Natural killer cell (primary cell): ENCODE measurements at places on chromosomes 4 and X.

- no peak overlapping the region for H3K27ac ChIP-seq
- no peaks in the 10 kb centered on the region for H3K36me3 ChIP-seq
- no peak for DNase-seq
- H3K4me3 ChIP-seq, result no peak overlapping the region
- no peaks in the 10 kb centered on the region for H3K27me3 ChIP-seq
Measured at GRCh38 chr4:126572264-126572663, 1060.5 kb upstream of the INTU start.

- no peaks in the 10 kb centered on the region for H3K36me3 ChIP-seq
- H3K27ac ChIP-seq, result no peak overlapping the region
- no peak overlapping the region for H3K4me3 ChIP-seq
- H3K4me1 ChIP-seq, result no peaks in the 10 kb centered on the region
- DNase-seq, result no peak
Measured at GRCh38 chr4:153409924-153410501, 56.1 kb upstream of the TMEM131L start.

DNA sequence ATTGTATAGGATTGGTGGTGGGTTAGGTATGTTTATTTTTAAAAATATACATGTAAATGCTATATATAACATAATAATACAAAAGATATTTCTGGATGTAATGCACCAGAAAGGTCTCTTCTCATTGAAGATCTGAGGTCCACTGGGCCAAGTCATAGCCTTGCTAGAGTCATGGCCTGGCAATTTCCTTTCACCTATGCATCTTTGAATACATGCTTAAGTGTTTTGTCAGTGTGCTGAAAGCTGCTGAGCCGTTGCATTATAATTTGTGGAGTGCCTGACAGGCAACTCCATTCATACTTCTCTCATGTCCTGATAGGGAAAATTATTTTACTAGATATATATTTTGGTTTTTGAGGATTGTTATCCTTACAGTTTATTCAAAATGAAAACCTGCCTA, 410.2 kb upstream of the CT83 start:
- H3K4me3 ChIP-seq, result no peak overlapping the region
- H3K4me1 ChIP-seq, result no peaks in the 10 kb centered on the region
- H3K27ac ChIP-seq, result no peak overlapping the region
- H3K36me3 ChIP-seq, result no peaks in the 10 kb centered on the region
- H3K27me3 ChIP-seq, result no peaks in the 10 kb centered on the region
- no peak for DNase-seq

- H3K27ac ChIP-seq, result no peak overlapping the region
- no peaks in the 10 kb centered on the region for H3K27me3 ChIP-seq
- no peak for DNase-seq
- no peaks in the 10 kb centered on the region for H3K4me1 ChIP-seq
- H3K4me3 ChIP-seq, result no peak overlapping the region
- H3K36me3 ChIP-seq, result no peaks in the 10 kb centered on the region
Measured at GRCh38 chr4:138438608-138439007, 196.5 kb upstream of the SLC7A11 start.

GRCh38 chr4:84623661-84624060, 40.7 kb downstream of the CDS1 start:
- H3K4me1 ChIP-seq, result no peaks in the 10 kb centered on the region
- no peaks in the 10 kb centered on the region for H3K27me3 ChIP-seq
- no peak overlapping the region for H3K27ac ChIP-seq
- H3K36me3 ChIP-seq, result no peaks in the 10 kb centered on the region

DNA sequence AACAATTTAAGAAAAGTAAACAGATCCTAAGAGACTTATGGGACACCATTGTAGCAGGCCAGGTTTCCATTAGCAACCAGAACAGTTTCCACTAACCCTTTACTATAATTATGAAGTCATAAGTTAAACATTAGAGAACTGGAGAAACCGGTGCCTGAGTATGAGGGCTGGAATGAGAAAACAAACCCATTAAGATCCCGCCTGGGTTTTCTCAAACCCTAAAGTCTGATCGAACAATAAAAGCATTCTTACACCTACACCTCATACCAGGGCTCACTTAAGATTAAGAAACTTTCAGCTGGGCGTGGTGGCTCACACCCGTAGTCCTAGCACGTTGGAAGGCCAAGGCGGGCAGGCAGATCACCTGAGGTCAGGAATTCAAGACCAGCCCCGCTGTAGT, 13.7 kb upstream of the DHX15 start:
- H3K4me1 ChIP-seq, result no peaks in the 10 kb centered on the region
- no peaks in the 10 kb centered on the region for H3K27me3 ChIP-seq
- no peak overlapping the region for H3K27ac ChIP-seq
- no peak for DNase-seq
- no peaks in the 10 kb centered on the region for H3K36me3 ChIP-seq

DNA sequence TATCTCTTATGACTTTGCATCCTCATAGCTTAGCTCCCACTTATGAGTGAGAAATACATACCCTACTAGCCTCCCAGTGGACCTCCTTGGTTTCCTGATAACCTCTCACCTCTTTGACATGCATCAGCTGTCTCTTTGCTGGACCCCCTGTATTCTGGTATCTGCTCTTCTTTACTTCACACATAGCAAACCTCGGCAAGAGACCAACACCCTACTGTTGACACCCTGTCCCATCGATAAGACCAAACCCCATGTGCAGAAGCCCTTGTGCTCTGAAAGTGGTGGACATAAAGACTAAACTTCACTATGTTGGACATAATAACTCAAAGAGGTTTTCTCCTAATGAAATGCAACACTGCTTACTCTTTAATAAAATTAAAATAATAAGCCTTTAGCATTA, 75.7 kb downstream of the RNF150 start:
- H3K27me3 ChIP-seq, result no peaks in the 10 kb centered on the region
- no peak overlapping the region for H3K4me3 ChIP-seq
- no peak for DNase-seq
- H3K4me1 ChIP-seq, result no peaks in the 10 kb centered on the region
- no peaks in the 10 kb centered on the region for H3K36me3 ChIP-seq
- H3K27ac ChIP-seq, result no peak overlapping the region

DNA sequence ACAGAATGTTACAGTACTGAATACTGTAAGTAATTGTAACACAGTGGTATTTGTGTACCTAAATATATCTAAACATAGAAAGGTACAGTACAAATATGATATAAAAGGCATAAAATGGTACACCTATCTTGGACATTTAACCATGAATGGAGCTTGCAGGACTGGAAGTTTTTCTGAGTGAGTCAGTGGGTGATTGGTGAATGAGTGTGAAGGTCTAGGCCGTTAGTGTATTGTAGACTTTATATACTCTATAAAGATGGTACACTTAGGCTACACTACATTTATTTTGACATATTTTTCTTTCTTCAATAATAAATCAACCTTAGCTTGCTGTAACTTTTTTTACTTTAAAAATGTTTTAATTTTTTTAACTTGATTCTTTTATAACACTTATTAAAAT, 422.5 kb upstream of the FSTL5 start:
- no peaks in the 10 kb centered on the region for H3K27me3 ChIP-seq
- H3K27ac ChIP-seq, result no peak overlapping the region
- DNase-seq, result no peak
- H3K4me3 ChIP-seq, result no peak overlapping the region
- H3K4me1 ChIP-seq, result no peaks in the 10 kb centered on the region

- no peaks in the 10 kb centered on the region for H3K27me3 ChIP-seq
- no peak overlapping the region for H3K27ac ChIP-seq
- H3K36me3 ChIP-seq, result no peaks in the 10 kb centered on the region
- no peak for DNase-seq
- H3K4me1 ChIP-seq, result no peaks in the 10 kb centered on the region
Measured at GRCh38 chrX:69028006-69028760, 137.1 kb downstream of the PJA1 start.

DNA sequence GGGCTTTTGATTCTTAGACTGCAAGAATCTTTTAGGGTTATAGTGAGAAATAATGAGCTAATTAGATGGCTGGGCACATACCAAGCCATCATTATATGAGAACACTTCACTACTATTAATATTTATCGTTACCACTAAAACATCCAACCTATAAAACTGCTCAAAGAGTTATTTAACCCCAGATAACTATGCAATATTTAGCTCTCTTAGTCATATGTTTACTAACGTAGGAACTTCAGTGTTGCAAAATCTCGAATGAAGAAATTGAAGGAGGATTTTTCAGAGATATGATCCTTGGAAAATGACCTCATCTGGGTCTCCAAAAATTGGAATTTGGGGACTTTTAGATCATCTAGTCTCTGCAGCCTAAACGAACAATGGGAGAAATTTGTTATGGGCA, 265.0 kb upstream of the RPS6KA3 start:
- H3K27me3 ChIP-seq, result peaks cover 5% of the 10 kb centered on the region
- no peak overlapping the region for H3K4me3 ChIP-seq
- no peak overlapping the region for H3K27ac ChIP-seq

DNA sequence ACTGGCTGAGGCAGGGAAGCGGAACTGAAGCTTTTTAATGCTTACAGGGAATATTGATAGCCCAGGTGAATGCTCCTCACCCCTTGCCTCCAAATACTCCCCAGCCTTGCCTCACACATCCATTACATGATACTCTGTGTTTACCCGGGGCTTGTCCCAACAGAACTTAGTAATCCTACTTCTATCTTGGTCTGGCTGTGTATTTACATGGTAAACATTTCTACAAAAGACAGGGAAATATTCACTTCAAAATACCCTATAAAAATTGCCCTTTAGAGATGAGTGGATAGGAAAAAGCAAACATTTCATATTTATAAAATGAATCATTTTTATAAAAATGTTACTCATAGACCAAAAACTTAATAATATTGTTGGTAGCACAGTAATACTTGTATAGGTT, 120.1 kb downstream of the NHS start:
- no peak overlapping the region for H3K27ac ChIP-seq
- no peak overlapping the region for H3K4me3 ChIP-seq
- H3K36me3 ChIP-seq, result no peaks in the 10 kb centered on the region
- DNase-seq, result no peak
- H3K27me3 ChIP-seq, result no peaks in the 10 kb centered on the region
- H3K4me1 ChIP-seq, result no peaks in the 10 kb centered on the region

DNA sequence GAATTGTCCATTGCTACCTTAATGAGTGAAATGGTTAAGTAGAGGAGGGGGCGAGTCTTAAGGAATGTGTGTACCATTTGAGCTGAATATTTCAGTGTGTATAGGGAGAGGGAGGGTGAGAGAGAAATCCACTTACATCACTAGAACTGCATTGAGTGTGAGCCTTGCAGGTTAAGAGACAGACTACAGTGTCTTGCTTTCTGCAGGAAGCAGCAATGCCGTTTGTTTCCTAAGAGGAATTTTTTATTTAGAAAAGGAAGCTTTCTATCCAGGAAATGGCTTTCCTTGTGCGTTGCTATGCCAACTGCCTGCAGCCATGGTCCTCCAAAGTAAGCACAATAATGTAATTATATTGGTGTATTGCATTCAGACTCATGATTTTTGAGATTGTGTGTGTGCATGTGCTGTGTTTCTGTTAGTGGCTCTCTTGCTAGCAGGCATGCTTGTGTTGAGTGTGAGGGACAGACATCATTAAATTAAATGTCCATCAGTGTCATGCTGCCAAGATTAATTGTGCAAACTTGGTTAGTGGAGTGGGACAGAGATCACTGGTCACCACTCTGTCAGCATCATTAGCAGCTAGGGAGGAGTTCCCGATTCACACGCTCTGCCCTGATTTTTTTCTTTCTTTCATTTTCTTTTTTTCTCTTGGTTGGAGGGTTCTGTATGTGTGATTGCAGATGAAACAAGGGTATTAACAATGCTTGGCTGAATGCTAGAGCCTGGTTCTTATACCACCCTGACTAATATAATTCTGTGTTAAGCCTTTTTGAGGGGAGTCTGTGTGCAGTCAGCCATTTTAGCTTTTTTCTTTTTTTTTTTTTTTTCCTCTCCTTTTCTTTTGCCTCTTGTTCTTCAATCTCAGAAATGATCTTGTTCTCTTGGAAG, 164.3 kb downstream of the RAPGEF2 start:
- DNase-seq, result no peak
- H3K36me3 ChIP-seq, result no peaks in the 10 kb centered on the region
- H3K27ac ChIP-seq, result no peak overlapping the region
- no peak overlapping the region for H3K4me3 ChIP-seq
- H3K27me3 ChIP-seq, result no peaks in the 10 kb centered on the region

DNA sequence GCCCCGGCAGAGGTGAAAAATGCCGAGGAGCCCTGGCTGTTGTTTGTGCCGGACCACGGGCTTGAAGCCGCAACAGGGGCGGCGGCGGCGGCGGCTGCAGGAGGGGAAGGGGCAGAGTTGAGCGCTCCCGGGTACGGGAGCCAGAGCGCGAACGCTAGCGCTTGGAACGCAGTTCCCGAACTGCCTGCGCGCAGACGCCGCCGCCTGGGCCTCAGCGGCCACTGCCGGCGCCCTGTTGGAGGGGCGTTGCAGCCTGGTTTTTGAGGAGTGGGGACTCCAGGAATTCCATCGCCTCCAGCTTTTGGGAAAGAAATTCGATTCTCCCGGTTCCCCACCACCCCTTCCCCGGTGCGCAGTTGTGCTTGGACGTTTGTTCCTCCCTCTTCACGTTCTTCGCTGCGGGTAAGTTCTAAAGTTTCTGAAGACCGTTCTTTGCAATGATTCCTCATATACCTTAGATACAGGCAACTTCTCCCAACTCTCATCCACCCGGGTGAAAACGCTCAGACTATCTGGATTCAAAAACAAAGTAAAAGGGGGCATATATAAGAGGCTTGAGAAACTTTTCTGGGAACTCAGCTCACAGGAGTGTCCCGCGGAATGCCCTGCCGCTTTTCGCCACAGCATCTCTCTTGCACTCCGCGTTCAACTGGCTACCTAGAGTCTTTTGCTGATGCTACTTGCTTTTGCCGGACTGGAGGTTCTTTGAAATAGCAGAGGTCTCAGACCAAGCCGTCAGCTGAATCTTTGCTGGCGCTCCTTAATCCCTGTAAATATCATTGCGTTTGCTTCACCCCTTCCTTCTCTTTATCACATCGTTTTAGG, 1.0 kb downstream of the FAT4 start:
- H3K27ac ChIP-seq, result peak overlapping the region; percentile 62
- no peaks in the 10 kb centered on the region for H3K36me3 ChIP-seq
- H3K4me1 ChIP-seq, result peaks cover 36% of the 10 kb centered on the region

- no peak for DNase-seq
- H3K4me1 ChIP-seq, result no peaks in the 10 kb centered on the region
- H3K36me3 ChIP-seq, result no peaks in the 10 kb centered on the region
- no peak overlapping the region for H3K27ac ChIP-seq
- no peak overlapping the region for H3K4me3 ChIP-seq
Measured at GRCh38 chr4:187232196-187232595, 508.5 kb upstream of the FAT1 start.

GRCh38 chrX:154724993-154725756, 25.7 kb downstream of the GAB3 start:
- no peak overlapping the region for H3K4me3 ChIP-seq
- H3K27ac ChIP-seq, result peak overlapping the region; percentile 72
- H3K4me1 ChIP-seq, result peaks cover 62% of the 10 kb centered on the region
- no peak for DNase-seq
- H3K27me3 ChIP-seq, result no peaks in the 10 kb centered on the region
- H3K36me3 ChIP-seq, result no peaks in the 10 kb centered on the region

- H3K36me3 ChIP-seq, result no peaks in the 10 kb centered on the region
- H3K4me3 ChIP-seq, result no peak overlapping the region
- no peak for DNase-seq
Measured at GRCh38 chrX:16633754-16634153, 16.2 kb upstream of the S100G start.

GRCh38 chr4:144518181-144518895, 127.6 kb upstream of the HHIP start:
- H3K27me3 ChIP-seq, result no peaks in the 10 kb centered on the region
- H3K36me3 ChIP-seq, result no peaks in the 10 kb centered on the region
- no peak for DNase-seq
- no peak overlapping the region for H3K27ac ChIP-seq
- no peaks in the 10 kb centered on the region for H3K4me1 ChIP-seq
- no peak overlapping the region for H3K4me3 ChIP-seq

GRCh38 chr4:152187693-152188092, 348.2 kb downstream of the FBXW7 start:
- H3K4me1 ChIP-seq, result no peaks in the 10 kb centered on the region
- no peak overlapping the region for H3K27ac ChIP-seq
- no peak overlapping the region for H3K4me3 ChIP-seq
- no peaks in the 10 kb centered on the region for H3K36me3 ChIP-seq
- DNase-seq, result no peak
